ENCODE measurements at places on chromosomes 1 and 21. TPM values are rescaled to one million over a fixed set of nuclear protein-coding genes. Genes with fewer than 3 reads are reported as not detected.

The BARHL2 gene
- total RNA-seq, result not detected

The SLAMF9 gene
- total RNA-seq, result not detected

The S100A5 gene
- total RNA-seq, result not detected

The PANK4 gene
- total RNA-seq, result 23.0 TPM

The ZNF669 gene
- 7.7 TPM for total RNA-seq

The NBPF4 gene
- not detected for total RNA-seq

The SAMD13 gene
- 0.61 TPM for total RNA-seq

The RGS1 gene
- total RNA-seq, result 35.9 TPM

The H3-3A gene
- 321 TPM for total RNA-seq

The LMOD1 gene
- 26.5 TPM for total RNA-seq

The BLZF1 gene
- 21.4 TPM for total RNA-seq

The LRRC53 gene
- total RNA-seq, result not detected

The CIART gene
- total RNA-seq, result 3.5 TPM

The CA14 gene
- total RNA-seq, result not detected

The CATSPERE gene
- total RNA-seq, result 0.74 TPM

The PRAMEF11 gene
- not detected for total RNA-seq

The ELAPOR1 gene
- 0.26 TPM for total RNA-seq

The ACTL8 gene
- not detected for total RNA-seq

The SLC16A4 gene
- 7.2 TPM for total RNA-seq

The OR2AJ1 gene
- not detected for total RNA-seq

The SHE gene
- total RNA-seq, result 33.1 TPM

The GPATCH2 gene
- total RNA-seq, result 14.5 TPM

The ERG gene
- total RNA-seq, result 37.4 TPM

The TFAP2E gene
- total RNA-seq, result 1.2 TPM

The LYPD8 gene
- total RNA-seq, result not detected

The MLLT11 gene
- total RNA-seq, result 0.64 TPM

The OR6K3 gene
- total RNA-seq, result not detected

The CYYR1 gene
- total RNA-seq, result 26.0 TPM

The ETV3L gene
- not detected for total RNA-seq

The NHLH1 gene
- total RNA-seq, result 0.42 TPM

The OPN3 gene
- total RNA-seq, result 10.5 TPM

The MPL gene
- total RNA-seq, result 0.39 TPM

The NUF2 gene
- 0.29 TPM for total RNA-seq

The ACTRT2 gene
- total RNA-seq, result not detected

The MYCL gene
- 0.32 TPM for total RNA-seq

The CTBS gene
- 16.8 TPM for total RNA-seq

The PDIK1L gene
- total RNA-seq, result 6.4 TPM

The CADM3 gene
- total RNA-seq, result 6.5 TPM

The PTPN7 gene
- 3.0 TPM for total RNA-seq

The JAM2 gene
- 13.3 TPM for total RNA-seq

The IVL gene
- total RNA-seq, result not detected

The C1QC gene
- 491 TPM for total RNA-seq

The GCSAML gene
- 0.51 TPM for total RNA-seq

Measured in mesenteric fat pad (tissue), 1 donor.